ENCODE measurements at places on chromosomes 2 and 18.

DNA sequence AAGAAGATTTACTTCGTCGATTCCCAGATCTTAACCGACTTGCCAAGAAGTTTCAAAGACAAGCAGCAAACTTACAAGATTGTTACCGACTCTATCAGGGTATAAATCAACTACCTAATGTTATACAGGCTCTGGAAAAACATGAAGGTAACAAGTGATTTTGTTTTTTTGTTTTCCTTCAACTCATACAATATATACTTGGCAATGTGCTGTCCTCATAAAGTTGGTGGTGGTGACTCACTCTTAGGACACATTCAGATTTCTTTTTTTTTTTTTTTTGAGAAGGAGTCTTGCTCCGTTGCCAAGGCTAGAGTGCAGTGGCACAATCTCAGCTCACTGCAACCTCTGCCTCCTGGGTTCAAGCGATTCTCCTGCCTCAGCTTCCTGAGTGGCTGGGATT lies 26.8 kb downstream of the MSH2 start:
- DNase-seq = no peak

DNA sequence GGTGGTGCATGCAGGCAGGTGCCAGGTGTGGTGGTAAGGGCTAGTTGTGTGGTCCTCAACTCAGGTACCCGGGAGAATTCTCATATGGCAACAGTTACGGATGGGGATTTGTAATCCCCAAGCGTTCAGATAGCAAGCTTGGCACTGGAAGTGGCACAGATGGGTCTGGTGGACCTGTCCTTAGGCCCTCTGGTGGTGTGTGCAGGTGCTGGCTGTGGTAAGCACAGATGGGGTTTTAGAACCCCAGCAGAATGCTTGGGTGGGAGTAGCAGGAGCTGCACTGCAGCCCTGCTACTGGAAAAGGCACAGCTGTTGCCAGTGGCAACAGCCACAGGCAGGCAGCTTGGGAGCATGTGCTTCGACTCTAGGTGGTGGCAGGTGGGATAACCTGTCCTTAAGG lies 948.2 kb upstream of the FAM98A start:
- DNase-seq = no peak

DNA sequence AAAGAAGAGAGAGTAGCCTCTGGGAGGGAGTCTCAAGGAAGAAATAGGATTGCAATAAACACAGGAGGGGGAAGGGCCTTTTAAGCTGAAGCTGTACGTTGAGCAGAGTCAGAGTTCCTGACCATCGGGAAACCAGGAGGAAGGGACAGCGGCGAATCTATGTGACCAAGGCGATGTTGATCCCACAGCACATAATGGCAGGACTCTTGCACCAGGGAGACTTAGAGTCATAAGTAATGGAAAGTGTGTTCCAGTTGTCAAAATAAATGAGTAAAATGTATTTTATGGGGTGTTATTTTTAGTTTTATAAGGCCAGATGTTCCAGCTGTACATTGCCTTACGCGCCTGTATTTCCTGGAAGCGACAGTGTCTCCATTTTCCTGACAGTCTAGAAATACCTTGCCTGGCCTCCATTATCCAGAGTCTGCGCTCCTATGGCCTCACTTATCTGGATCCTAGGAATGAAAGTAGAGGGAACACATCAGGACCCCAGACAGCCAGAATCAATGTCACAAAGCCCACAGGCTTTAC lies 152.8 kb upstream of the COPS8 start:
- DNase-seq = no peak

DNA sequence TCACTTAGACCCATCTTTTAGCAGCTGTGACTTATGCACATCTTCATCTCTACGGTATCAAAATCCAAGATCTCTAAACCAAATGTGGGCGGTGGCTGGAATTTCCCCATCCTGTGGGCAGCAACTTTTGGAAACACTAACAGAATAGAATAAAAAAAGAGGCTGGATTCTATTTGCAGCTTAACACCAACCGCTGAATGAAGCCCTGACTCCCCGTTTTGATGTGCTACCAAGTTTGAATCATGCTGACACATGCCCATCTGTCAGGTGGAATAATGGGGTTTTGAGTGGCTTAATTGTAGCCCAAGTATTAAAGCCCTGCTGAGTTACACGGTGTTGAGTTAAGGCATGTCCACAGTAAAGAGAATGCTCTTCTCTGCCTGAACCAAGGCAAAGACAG lies 165.2 kb downstream of the MTCL1 start:
- DNase-seq = no peak

GRCh38 chr2:188852772-188853171 lies 121.4 kb upstream of the COL3A1 start:
- no peak for DNase-seq

- DNase-seq = no peak
Measured at GRCh38 chr2:62398356-62398755, 107.6 kb downstream of the TMEM17 start.

GRCh38 chr2:114550895-114551793 lies 108.7 kb downstream of the DPP10 start:
- no peak for DNase-seq

- no peak for DNase-seq
Measured at GRCh38 chr2:164839914-164840457, 1.6 kb downstream of the COBLL1 start.

DNA sequence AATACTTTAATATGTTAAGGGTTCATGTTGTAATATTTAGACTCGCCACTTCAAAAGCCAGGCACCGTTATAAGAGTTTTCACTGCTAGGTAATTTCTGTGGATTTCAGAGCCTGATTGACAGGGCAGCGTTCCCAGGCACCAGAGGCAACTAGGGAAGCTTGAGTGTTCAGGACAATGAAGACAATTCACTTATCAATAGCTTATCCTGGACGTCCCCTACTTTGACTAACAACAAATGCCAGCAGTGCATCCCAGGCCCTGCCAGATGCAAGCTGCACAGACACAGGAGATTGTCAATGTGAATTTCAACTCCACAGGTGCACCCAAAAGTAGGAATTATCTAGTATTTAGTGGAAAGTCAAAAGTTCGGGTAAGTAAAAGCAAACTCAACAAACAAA lies 179.3 kb upstream of the GYPC start:
- DNase-seq = no peak
